Activated naive CD4-positive, alpha-beta T cell treated with anti-CD3 and anti-CD28 coated beads, Interleukin-2, amount 10 ng/mL, durations not matched to agents 7 days and 5 days (primary cell): ENCODE measurements at places on chromosomes 1 and 21.

DNA sequence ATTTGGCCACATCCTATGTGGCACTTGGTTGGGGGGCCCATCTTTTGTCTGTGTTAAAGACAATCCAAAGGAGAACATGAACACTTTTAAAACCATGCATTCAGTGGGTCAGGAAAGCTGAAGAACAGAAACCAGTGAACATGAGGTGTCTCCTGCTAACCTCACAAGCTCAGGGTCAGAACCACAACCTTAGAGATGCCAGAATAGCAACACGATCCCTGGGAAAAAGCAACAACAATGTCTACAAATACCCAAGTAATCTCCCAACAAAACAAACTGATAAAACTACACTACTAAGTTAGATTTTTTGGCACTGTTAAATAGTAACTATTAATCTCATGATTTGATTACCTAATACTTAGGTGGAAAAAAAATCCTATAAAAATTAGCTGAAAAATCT, 34.1 kb upstream of the GNG4 start:
- DNase-seq = no peak

DNA sequence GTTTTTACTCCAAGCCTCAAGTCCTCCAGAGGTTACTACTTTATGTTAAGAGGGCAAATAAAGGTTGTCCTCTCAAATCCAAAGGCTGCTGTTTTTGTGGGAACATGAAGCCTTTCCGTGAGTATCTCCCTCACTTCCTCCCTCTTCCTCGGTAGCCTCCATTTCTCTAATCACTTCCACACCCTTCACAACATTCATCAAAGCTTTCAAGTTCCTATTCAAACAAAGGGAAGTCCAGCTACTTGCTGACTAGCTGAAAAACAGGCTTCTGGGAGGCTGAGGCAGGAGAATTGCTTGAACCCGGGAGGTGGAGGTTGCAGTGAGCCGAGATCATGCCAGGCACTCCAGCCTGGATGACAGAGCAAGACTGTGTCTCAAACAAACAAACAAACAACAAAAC, 6.6 kb upstream of the CD48 start:
- DNase-seq = no peak

GRCh38 chr21:18417141-18417790, 13.7 kb upstream of the TMPRSS15 start:
- no peak for DNase-seq

GRCh38 chr1:209885403-209886218, 52.4 kb upstream of the SYT14 start:
- no peak for DNase-seq

- no peak for DNase-seq
Measured at GRCh38 chr1:163824006-163824405, 502.3 kb downstream of the NUF2 start.

GRCh38 chr1:240683576-240683975, 71.6 kb upstream of the GREM2 start:
- DNase-seq = no peak

DNA sequence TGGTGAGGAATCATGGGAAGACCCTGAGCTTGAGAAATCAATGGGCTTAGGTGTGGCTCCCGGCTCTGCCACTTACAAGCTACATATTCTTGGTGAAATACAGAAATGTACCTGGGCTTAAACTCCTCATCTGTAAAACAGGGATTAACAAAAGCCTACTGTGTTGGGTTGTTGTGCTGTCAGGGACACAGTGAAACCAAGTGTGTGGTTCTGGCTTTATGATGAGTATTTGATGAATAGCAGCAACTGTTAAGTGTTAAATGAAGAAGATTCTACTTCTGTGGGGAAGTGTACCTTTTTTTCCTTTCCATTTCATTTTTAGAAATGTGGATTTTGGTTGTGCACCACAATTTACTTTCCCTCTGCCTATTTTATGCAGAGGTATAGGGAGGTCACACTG, 41.1 kb upstream of the DUSP10 start:
- no peak for DNase-seq

DNA sequence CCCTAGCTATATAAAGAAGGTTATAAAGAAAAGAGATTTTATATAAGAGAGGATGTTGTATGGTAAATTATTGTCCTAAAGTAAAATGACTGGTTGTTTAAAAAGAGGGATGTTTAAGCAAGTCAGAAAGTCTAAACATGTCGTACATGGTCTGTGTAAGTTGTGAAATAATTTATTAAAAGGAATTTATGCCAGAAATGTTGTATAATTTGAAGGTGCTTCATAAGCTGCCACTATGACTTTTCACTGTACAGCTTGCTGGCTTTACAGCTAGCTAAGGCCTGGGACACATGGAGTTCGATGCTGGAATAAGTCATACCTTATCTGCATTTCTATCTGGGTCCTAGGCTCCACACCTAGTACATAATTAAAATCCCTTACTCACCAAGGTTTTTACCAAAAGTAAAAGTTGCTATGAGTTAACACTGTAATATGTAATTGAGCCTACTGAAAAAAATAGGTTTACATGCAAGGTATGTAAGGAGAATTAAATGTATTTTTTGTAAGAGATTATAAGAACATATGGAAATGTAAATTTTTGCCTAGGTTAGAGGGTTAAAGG, 59.0 kb upstream of the EDEM3 start:
- DNase-seq = no peak

GRCh38 chr1:12436817-12437599, 181.0 kb downstream of the DHRS3 start:
- no peak for DNase-seq

DNA sequence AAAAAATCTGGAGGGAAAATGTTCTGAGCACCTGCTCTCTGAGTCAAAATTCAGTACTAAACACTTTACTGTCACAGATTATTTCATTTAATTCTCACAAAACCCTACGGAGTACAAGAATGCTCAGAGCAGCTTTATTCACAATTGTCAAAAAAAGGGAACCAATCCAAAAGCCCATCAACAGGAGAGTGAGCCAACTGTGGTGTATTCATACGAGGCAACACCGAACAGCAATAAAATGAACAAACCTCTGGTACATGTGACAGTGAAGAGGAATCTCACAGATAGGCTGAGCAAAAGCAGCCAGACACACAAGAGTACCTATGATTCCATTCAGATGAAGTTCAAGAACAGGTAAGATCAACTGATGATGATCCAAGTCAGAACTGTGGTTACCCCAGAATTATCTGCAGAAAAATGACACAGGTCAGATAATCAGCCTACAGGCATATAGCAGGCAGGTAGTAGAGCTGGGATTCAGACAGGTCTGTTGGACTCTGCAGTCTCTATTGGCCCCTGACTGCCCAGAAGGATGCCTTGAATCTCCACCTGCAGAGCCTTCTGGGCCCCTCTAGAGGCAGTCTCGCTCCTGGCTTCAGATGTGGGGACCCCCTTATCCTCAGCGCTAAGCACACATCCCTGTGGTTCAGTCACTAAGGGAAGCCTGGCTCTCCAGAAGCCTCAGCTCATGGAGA, 19.2 kb downstream of the SLC9A1 start:
- no peak for DNase-seq
